ENCODE measurements at places on chromosomes 5 and 9.

DNA sequence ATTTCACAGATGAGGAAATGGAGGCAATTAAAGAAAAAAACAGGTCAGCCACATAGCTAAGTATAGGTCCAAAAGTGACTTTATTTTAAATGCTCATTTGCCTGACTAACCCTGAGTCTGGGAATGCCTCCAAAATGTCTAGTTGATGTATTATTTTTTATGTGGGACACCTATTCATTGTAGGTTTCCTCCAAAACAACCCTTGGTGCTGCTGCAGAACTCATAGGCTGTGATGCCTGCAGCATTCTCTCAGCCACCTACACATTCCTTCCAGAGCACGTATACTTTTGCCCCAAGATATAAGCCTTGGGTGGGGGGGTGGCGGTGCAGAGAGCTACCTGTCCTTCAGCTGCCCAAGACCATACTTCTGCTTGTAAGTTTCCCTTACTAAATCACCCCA, 77.4 kb downstream of the MSX2 start:
- no peak for DNase-seq

- DNase-seq: no peak
Observed at GRCh38 chr9:20754556-20754955, 70.5 kb downstream of the FOCAD start.

GRCh38 chr9:96222132-96222531, 79.8 kb downstream of the HSD17B3 start:
- DNase-seq: no peak

DNA sequence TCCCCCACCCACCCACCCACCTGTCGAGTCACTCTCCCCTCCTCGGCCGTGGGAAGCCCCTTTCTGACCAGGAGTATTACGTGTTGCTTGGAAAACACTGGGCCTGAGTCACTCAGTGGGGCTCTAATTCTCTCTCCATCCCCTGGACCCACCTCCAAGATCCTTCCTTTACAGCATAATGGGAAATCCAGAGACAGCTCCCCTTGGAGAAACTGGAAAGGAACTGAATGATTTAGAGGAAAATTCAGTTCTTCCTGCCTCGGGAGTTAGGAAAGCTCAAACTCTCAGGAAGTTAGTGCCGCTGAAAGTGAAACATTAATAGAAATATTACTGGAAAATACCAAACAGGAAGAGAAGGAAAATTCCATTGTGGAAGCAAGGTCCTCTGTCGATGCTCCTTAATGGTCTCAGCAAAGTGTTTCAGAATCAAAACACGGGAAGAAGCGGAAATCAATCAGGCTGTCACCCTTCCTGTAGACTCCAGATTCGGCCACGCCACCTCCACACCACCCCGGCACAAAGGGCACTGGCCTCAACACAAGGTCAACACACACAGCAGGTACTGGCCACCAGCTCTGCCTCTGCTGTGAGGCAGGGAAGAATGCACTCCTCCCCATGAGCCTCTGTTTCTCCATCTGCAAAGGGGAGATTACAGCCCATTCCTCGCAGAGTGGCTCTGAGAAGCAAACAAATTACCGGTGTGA, 9.6 kb downstream of the SHB start:
- DNase-seq: no peak

- no peak for DNase-seq
Observed at GRCh38 chr5:148880696-148881095, 54.3 kb downstream of the ADRB2 start.

GRCh38 chr5:141785711-141786110, 92.5 kb downstream of the PCDH1 start:
- DNase-seq: no peak

DNA sequence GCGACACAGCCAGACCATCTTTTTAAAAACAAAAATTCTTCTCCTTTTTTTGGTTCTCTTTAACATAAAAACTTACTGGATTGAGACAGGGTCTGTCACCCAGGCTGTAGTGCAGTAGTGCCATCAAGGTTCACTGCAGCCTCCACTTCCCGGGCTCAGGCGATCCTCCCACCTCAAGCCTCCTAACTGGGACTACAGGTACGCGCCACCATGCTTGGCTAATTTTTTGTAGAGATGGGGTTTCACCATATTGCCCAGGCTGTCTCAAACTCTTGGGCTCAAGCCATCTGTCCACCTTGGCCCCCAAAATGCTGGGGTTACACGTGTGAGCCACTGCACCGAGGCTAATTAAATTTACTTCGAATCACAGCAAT, 13.8 kb downstream of the HNRNPK start:
- DNase-seq: no peak

GRCh38 chr9:36988848-36989247, 45.2 kb downstream of the PAX5 start:
- DNase-seq: no peak

DNA sequence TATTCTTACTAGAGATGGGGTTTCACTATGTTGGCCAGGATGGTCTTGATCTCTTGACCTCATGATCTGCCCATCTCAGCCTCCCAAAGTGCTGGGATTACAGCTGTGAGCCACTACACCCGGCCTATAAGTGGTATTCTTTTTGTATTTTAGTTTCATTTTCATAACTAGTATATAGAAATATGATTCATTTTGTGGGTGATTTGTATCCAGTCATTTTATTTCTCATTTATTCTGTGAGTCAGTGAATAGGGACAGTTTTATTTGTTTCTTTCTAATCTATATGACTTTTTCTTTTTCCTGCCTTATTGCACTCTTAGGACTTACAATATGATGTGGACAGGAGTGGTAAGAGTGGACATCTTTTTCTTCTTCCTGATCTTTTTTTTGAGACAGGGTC, 112.9 kb downstream of the AOPEP start:
- DNase-seq: no peak

GRCh38 chr9:84758817-84759216, 89.3 kb downstream of the NTRK2 start:
- no peak for DNase-seq

- DNase-seq: no peak
Observed at GRCh38 chr9:120358877-120359276, 221.1 kb downstream of the CDK5RAP2 start.

GRCh38 chr5:157555037-157555640, 20.4 kb downstream of the ADAM19 start:
- DNase-seq: no peak

DNA sequence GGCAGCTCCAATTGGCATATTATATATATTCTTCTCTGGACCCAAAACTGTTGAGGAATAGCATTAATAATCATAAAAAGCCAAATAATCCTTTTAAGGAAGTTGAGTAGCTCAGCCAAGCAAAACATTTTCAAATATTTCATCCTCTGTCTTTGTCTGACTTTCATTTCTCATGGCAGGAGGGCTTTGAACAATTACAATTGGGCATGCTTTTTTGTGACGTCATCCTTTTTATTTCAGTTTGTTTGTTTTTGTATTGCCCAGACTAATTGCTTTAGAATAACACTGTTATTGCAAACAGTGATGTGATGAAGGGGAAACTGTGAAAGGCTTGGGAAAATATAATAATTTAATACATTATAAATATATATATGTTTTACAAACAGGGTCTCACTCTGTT, 65.2 kb upstream of the MAP1B start:
- DNase-seq: no peak

- no peak for DNase-seq
Observed at GRCh38 chr9:126376311-126377175, 49.9 kb downstream of the MVB12B start.

DNA sequence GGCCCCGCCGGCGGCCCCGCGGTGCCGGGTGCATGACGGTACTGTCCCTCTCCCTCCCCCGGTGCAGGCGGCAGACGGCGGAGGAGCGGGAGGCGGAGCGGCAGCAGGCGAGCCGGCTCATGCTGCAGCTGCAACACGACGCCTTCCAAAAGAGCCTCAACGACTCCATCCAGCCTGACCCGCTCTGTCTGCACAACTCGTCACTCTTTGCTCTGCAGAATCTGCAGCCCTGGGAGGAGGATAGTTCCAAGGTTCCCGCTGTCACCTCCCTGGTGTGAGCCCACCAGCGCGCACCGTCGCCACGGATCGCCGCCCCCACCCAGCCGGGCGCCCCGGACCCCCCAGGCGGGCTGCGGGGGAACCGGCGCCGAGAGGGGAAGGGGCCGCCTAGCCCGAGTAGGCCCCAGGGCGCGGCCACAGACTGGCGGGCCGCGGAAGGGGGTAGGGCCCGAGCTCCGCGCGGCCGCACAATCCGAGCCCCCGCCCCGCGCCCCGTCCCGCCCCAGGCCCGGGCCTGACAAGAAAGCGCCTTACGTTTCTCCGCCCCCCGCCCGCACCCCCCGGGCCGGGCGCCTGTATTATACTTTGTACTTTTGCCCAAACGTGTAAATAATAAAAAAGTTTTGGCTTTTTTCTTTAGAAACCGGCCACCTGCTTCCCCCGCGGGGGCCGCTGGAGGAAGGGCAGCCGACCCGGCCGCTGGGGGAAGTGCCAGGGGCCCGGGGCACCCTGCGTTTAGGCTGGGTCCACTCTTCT, 2.5 kb downstream of the TLX3 start:
- DNase-seq: no peak

DNA sequence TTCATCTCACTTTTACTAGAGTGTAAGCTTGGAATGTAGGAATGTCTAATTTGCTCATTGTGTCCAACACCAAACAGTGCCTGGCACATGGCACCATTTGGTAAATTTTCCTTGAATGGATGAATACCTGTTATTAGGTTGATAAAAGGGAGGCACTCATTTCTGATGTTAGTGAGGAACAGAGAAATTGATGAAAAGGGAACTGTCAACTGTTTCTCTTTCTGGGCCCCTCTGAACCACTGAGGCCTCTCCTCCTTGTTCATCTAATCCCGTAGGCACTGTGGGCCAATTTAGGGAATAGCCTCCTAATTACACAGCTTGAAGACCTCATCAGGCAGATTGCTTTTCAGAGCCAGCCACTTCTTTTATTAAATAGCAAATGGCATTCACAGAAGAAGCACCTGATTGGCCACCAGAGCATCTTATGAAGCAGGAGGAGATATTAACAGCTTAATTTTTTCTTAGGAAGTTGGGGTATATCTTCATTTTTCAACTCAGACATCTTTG, 22.6 kb downstream of the MRRF start:
- no peak for DNase-seq

DNA sequence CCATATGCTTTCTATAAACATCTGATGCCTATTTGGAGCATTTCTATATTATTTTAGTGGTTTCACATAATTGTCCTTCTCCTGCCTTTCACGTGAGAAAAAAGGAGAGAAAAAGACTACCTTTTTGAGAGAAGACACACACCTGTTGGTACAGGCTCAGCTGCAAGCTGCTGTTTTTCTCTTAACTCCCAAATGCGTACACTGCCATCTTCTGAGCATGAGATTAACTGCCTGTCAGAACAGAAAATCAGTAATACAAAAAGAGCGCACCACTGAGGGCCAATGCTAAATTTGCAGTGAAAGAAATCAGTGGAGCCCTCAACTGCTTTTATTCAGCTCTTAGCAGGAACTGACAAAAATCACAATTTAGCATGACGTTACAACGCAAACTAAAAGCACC, 54.9 kb downstream of the WDR41 start:
- no peak for DNase-seq

GRCh38 chr5:126975796-126976195, 54.6 kb downstream of the MARCHF3 start:
- no peak for DNase-seq

- DNase-seq: no peak
Observed at GRCh38 chr9:8179381-8180053, 379.9 kb upstream of the DMAC1 start.

GRCh38 chr5:142617416-142618129, 68.3 kb downstream of the FGF1 start:
- no peak for DNase-seq

- no peak for DNase-seq
Observed at GRCh38 chr5:15704397-15704947, 204.5 kb downstream of the FBXL7 start.

DNA sequence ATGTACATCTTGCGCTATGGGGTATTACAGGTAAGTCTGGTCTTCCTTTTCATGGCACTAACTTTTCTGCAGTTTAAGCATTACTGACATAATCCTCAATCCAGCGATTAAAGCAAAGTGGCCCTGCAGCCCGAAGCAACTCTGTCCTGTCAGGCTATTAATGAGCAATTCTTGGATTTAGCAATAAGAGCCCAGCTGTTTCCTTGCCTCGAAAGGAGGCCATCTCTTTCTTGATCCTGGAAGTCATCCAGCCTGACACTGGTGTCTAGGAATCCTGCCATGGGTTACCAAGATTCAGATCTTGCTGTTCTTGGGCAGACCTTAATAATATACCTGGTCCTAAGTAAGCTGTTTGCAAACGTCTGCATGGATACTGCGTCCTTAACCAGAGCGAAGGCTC, 102.0 kb downstream of the RFK start:
- DNase-seq: peak; percentile 52

- DNase-seq: no peak
Observed at GRCh38 chr9:4740388-4740637, 689 bp downstream of the AK3 start.

DNA sequence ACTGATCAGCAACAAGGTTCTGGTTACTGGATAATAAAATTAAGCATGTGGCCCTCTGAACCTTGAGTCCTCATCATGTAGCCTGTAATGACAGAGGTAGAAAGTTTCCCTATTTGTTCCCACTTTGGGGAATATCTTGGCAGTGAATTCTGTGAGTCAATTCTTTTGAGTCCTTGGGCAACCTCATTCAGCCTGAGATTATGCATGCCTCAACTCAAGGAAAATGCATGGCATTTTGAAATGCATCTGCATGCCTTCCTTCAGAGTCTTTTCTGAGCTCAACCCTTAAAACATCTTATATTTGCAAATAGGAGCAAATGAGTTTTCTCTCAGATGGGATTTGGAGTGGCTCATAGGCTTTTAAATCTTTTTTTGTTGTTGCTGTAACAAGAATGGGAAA, 218.1 kb upstream of the CD180 start:
- no peak for DNase-seq

DNA sequence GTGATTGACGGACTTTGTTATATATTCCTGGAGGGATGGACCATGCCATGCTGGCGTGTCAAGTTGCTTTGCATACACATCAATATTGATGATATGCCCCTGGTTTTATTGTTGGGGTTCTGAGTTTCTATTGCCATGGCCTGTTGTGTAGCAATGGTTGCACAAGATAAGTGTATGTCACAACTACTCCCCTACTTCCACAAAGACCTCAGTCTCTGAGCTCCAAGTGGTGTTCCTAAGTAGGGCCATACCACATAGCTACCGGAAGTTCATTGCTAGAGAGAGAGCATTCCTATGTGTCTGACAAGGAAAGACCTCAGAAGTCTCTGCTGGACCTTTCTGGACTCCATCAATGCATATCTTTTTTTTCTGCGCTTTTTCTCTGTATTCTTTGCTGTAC, 19.8 kb downstream of the TXNDC8 start:
- no peak for DNase-seq

DNA sequence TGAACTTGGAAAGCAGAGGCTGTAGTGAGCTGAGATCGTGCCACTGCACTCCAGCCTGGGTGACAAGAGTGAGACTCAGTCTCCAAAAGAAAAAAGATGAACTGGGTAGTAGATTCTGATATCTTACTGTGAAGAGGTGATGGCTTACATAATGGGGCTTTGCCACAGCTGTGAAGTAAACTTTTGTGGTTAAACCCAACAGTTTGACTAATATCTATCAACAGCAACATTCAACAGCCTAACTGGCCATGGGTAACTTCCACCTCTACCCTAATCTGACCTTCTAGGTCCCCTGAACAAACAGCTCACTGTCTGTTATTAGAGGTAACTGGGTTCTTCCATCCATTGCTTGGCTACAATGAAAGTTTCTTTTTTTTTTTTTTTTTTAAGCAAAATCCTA, 52.1 kb downstream of the TLE1 start:
- DNase-seq: no peak
